Activated naive CD4-positive, alpha-beta T cell treated with anti-CD3 and anti-CD28 coated beads, Interleukin-2, amount 10 ng/mL, durations not matched to agents 5 hours and 36 hours (primary cell): ENCODE measurements at places on chromosomes 11 and 22. TPM values are rescaled to one million over a fixed set of nuclear protein-coding genes. Genes with fewer than 3 reads are reported as not detected.

The SLCO2B1 gene
- total RNA-seq = 0.08 TPM

The RASL10A gene
- total RNA-seq = 1.5 TPM

The SOX10 gene
- not detected for total RNA-seq

The SERPING1 gene
- total RNA-seq = not detected

The DCHS1 gene
- 0.38 TPM for total RNA-seq

The MTMR3 gene
- 28.6 TPM for total RNA-seq

The DNAL4 gene
- total RNA-seq = 8.5 TPM

The PAMR1 gene
- total RNA-seq = not detected

The SIDT2 gene
- total RNA-seq = 33.3 TPM

The CCDC34 gene
- 13.3 TPM for total RNA-seq

The SYT13 gene
- total RNA-seq = not detected

The GUCY1A2 gene
- total RNA-seq = not detected
